ENCODE measurements at places on chromosomes 3 and 15.

- DNase-seq, result no peak
Measured at GRCh38 chr15:80815106-80815505, 35.9 kb downstream of the CEMIP start.

DNA sequence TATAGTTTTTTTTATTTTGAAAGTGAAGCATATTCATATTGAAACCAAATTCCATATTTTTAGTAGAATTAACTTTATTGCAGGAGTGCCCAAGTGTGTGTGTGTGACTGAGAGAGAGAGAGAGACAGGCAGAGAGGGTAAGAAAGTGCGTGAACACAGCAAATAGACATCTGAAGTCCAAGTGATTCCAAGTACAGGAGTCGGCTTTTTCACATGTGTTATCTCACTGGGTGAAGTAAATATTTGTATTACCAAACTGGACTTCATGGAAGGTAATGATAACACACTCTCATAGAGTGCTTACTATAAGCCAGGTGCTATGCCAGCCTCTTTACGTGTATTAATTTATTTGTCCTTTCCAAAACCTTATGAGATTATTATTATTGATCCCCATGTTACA lies 12.0 kb downstream of the PARP14 start:
- no peak for DNase-seq

DNA sequence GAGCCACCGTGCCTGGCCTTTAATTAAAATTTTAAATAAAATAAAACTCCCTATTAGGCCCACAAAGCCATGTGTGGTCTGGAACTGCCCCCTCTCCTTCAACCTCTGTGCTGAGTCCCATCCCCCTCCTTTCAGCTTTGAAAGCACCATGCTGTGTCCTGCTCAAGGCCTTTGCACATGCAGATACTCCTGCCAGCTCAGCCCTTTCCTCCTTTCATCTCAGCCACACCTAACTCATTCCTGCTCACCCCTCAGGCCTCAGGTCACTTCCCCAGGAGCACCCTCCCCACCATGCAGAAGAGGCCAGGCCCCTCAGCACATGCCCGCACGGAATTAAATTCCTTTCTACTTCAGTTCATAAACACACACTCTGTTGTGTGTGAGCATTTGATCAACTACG lies 28.1 kb downstream of the ATRIP start:
- DNase-seq, result no peak

GRCh38 chr3:39192490-39193092 lies at the start of gene XIRP1:
XIRP1 (minus strand) TSS chr3:39192595; CDS start chr3:39189445, 3,150 bp downstream.
- no peak for DNase-seq

DNA sequence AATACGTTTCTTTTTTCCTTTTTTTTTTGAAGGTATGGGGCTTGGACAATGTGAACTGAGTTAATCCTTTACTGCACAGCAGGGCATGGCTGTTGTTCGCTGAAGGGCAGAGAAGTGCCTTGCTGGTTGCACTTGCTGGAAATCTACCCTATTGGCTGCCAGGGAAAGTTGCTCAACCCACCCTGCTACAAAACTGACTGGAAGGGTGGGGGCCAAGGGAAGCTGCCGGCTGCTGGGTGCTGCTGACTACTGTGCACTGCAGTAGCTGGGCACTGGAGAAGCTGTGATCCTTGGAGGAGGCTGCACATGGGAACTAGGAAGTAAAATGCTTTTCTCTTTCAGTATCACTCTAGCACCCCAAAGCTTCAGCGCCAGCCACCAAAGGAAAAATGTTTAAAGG lies 70.5 kb downstream of the ETV5 start:
- no peak for DNase-seq

- no peak for DNase-seq
Measured at GRCh38 chr3:14744556-14744955, 69.6 kb downstream of the C3orf20 start.

DNA sequence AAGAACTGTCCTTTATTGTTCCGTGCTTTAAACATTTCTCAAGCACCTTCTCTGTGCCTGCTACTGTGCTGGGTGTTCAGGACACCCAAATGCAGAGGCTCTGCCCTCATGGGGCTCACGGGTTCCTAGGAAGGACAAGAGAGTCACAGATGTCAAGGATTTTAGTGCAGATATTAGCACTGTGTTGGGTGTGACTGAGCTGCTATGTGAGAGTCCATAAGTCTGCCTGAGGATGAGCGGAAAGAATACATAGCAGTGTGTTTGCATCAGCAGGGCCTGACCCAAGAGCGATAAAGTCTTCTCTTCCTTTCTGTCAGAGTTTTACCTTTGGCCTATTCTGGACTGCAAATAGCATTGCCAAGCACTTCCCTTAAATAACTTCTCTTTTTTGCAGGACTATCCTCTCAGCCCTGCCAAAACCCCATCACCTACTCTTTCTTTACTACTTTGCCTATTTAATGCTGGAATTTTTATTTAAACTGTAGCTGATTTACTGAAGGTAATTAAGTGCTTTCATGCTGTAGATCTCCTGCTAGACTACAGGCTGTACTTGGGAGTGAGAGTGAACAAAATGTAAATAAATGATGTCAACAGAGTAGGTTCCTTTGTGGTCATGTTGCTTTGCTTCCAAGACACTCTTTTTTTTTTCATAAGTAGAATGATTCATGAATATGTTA lies 459.4 kb upstream of the TPRG1 start:
- no peak for DNase-seq

DNA sequence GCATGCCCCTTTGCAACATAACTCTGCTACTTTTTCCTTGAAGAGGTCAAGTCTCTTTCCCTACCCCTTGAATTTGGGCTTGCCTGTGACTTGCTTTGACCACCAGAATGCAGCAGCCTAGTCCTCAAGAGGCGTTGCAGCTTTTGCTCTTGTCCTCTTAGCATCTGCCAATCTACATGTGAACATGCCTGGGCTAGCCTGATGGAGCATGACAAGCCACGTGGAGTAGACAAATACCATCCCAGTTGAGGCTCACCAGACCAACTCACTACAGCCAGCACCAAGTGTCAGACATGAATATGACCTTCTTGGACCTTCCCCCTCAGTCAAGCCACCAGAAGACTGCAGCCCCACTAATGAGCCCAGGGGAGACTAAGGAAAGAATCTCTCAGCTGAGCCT lies 32.9 kb downstream of the AMOTL2 start:
- DNase-seq, result no peak

All from GM04503 (cell line).